T-helper 22 cell (primary cell): ENCODE measurements at places on chromosomes 12 and 14.

GRCh38 chr14:31194095-31194494, 13.5 kb downstream of the HECTD1 start:
- no peak for DNase-seq

GRCh38 chr14:99574099-99574880, 29.7 kb downstream of the CCDC85C start:
- DNase-seq: no peak

GRCh38 chr12:45334396-45334795, 118.5 kb downstream of the ANO6 start:
- no peak for DNase-seq

DNA sequence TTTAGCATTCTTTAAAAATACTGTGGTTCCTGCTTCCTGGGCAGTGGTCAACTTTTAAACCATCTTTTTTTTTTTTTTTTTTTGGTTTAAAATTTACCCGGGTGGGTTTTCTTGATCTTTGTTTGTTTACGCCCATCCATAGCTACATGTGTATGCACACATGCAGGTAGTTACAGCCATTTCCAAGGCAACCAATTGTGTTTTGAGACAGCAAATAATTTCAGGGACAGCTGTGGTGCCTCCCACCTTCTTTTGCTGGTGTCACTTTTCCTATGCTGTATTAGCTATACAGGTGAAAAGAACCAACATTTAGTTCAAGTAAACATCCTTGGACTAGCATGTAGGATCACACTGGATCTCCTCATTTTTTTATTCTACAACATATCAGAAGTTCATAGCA, 52.0 kb upstream of the PSMA6 start:
- DNase-seq: no peak

DNA sequence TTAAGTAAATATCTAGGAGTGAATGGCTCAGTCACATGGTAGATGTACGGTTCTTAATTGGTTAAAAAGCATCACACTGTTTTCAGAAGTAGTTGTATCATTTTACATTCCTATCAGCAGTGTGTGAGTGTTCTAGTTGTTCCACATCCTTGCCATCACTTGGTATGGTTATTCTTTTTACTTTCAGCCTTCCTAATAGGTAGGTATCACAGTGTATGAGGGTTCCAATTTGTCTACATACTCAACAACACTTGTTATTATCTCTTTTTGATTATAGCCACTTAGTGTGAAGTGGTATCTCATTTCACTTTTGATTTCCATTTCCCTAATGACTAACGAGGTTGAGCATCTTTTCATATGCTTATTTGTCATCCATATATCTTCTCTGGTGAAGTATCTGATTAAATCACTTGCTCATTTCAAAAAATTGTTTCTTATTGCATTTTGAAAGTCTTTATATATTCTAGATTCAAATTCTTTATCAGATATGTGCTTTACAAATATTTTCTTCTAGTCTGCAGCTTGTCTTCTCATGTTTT, 3.5 kb upstream of the SPRYD3 start:
- DNase-seq: no peak

DNA sequence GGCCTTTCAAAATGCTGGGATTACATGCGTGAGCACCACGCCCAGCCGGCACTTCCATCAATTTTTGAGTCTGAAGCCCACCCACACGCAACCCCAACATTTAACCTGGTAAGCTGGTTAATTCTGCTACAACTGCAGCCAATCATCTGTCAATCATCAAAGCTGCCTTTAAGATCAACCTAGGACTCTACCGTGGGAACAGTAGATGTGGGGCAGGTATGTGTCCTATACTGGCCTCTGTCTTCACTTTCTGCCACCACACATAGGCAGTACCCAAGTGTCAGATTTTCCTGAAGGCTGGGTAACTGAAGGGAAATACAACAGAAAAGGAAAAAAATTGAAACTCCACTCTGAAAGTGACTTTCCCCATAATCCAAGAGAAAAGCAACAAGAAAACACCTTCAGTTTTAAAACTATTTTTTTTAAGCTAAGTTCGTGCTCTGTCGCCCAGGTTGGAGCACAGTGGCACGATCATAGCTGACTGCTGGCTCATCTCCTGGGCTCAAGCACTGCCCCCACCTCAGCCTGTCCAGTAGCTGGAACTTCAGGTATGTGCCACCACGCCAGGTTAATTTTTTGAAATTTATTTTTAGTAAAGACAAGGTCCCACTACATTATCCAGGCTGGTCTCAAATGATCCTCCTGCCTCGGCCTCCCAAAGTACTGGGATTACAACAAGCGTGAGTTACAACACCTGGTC, 22.2 kb downstream of the VCPKMT start:
- no peak for DNase-seq

- no peak for DNase-seq
Observed at GRCh38 chr14:106846218-106846617, 1319.8 kb downstream of the TMEM121 start.

- DNase-seq: no peak
Observed at GRCh38 chr12:52311285-52311648, 9.9 kb downstream of the KRT83 start.

DNA sequence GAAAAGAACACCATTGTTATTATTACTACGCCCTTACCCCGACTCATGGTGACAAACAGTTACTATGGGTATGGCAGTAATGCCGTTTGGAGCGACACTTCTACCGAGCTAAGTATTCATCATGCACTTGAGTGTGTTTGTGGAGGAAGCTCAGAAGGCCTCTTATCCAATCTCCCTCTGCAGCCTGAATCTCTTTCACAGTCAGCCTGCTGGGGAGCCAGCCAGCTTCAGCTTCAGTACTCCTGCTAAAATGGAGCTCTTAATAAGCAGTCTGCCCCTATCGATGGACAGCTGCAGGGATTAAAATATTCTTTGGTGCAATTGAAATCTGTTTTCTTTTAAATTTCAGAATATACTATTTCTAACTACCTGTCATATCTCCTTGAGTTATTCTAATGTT, 24.7 kb upstream of the ATP5MC2 start:
- no peak for DNase-seq

DNA sequence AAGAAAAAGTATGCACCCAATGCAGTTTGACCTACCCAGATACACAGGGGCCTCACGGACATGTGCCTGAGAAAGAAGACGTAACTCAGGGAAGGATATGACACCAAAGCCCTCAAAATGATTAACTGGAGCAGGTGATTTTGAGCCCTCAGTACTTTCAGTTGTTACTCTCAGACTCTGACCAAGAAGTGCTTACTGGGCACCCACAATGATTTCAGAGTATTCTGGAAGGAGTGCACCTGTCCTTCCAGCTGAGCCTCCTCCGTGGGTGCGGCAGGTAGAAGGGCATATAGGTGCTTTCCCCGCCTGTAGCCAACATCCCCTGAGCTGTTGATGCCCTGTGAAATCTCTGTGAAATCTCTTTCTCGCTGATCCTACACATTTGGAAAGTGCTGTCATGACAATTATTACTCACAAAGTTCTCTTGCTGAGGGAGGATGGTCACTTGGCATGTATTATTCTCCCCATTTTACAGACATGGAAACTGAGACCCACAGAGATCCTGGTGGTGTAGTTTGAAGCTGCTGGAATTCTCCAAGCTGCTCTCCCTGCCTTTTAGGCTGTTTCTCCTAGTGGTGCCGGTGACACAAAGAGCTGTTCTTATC, 154.3 kb upstream of the CCND2 start:
- DNase-seq: no peak

DNA sequence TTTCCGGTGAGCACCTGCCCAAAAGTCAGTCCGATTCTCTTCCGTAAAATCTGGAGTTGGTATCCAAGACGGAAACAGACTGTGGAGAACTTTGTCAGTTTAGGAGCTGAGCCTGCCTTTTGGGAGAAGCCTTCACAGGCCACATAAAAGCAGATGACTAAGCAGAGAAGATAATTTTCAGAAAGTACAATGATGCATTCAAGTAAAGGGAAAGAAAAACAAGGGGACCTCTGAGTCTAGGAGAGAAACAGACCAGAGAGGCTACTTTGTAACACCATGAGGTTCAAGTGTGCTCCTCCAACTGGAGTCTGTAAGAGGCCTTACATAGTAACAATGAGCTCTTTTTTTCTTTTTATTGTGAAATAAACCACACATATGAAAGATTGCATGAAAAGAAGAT, 21.1 kb downstream of the TMED8 start:
- DNase-seq: no peak

- DNase-seq: no peak
Observed at GRCh38 chr14:64983439-64984310, 3.0 kb upstream of the FNTB start.

GRCh38 chr14:72049462-72049861, 117.2 kb downstream of the RGS6 start:
- DNase-seq: no peak

DNA sequence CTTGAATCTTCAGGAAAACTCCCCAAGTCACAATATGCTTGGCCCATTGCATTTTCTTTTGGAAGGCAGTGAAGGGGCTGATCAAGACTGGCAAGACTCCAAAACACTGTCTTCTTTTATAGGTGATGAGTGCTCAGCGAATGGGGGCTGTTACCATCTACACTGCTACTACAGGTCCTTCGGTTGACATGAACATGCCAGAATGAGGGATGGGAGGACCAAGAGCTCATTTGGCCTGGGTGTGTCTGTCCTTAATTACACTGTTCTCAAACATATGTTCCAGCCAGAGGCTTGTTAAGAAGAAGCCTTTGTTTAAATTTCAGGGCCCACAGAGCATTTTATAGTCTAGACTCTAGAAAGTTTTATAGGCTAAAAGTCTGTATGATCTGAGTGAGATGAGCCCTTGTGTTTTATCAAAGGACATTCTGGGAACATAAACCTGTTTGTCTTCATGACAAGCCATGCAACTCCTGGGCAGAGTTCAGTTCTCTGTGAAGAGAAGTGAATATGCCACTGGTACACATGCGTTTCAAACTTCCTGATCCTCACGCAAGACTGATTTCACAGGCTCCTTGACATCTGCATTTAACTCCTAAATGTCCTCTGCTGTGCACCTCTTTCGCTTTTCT, 4.7 kb upstream of the FAM234B start:
- DNase-seq: no peak

DNA sequence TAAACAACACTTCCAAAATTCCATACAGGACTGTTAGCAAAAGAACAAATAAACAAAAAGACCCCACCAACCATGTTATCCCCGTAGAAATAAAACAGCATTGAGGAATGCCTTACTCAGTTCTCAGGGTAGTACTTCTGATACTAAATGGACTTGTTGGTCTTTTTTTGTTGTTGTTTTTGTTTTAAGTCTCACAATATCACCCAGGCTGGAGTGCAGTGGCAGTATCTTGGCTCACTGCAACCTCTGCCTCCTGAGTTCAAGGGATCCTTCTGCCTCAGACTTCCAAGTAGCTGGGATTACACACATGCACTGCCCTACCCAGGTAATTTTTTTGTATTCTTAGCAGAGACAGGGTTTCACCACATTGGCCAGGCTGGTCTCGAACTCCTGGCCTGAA, 17.1 kb downstream of the HNRNPC start:
- DNase-seq: no peak

- no peak for DNase-seq
Observed at GRCh38 chr14:22998329-22999012, 11.5 kb downstream of the C14orf93 start.

DNA sequence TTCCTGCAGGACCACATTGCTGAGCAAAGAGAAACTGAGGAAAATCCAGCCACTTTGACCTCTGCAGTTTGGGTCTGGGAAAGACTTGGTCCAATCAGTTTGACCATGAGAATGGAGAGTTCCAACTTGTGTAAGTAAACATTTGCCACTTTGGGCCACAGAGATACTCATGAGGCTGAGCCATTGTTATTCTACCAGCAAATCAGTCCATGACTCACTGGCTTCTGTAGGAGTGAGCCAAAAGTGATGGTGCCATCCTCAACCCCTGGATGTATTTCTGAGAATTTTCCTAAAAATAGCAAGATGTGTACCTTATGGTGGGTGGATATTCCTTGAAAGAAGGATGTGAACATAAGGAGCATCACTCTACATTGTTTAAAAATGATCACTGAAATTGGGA, 192.9 kb upstream of the OR4E1 start:
- no peak for DNase-seq

- no peak for DNase-seq
Observed at GRCh38 chr14:95301527-95302187, 18.1 kb downstream of the CLMN start.

GRCh38 chr12:53766881-53767280, 15.1 kb upstream of the CISTR start:
- DNase-seq: no peak

- no peak for DNase-seq
Observed at GRCh38 chr14:103908580-103908979, 19.7 kb upstream of the TDRD9 start.

DNA sequence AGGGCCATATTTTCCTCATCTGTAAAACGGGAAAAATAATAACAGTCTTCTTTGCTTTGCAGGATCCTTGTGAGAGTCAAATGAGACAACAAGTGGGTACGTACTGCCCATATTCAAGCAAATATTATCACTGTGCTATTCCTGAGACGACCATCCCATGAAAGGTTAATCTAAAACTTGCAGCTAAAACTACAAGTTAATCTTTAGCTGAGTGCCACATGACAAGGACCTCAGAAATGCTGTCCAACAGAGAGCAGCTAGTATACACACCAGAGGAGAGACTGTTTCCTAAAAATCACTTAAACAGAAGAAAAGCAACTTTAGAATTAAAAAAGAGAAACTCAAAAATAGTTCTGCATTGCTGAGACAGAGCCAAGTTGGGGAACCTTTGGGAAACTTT, 162.7 kb upstream of the TMTC2 start:
- no peak for DNase-seq

GRCh38 chr12:6790496-6791150, 1.3 kb downstream of the CD4 start:
- peak; percentile 29 for DNase-seq

DNA sequence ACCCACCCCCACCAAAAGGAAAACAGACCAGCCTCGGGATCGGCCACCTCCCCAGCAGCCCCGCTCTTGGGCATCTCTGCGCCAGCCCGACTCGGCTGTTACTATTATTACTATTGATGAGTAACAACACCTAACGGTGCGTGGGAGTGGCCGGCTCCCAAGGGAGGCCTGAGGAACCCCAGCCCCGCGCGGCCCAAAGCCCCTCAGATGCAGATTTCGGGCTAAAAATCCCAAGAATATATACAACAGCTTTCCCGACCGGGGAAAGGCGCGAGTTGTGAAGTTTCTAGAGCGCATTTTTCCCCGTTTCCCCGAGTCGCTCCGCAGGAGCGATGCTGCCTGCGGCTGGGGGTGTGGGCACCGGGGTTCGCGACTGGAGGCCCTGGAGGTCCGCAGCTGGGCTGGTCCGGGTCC, 565 bp downstream of the NT5DC3 start:
- DNase-seq: no peak

DNA sequence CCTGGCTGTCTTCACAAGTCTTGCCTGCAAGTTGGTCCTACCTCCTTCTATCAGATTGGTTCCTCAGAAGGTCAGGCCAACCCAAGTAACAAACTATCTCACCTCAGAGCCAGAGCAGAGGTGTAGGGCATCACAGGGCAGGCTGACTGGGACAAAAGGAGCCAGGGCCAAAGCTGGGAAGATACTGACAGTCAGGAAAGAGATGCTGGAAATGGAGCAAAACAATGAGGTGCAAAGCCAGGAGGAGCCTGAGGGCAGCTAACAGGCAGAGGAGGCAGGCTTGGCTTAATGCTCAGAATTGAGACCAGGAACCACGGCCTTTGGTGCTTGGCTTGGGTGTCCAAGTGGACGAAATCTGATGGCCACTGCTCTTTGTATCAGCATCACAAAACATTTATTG, 68.4 kb upstream of the PNMA1 start:
- no peak for DNase-seq
